ENCODE measurements at places on chromosomes 6 and 20. TPM values are rescaled to one million over a fixed set of nuclear protein-coding genes. Genes with fewer than 3 reads are reported as not detected.

The MCHR2 gene
- total RNA-seq, result 19.1 TPM

DNA sequence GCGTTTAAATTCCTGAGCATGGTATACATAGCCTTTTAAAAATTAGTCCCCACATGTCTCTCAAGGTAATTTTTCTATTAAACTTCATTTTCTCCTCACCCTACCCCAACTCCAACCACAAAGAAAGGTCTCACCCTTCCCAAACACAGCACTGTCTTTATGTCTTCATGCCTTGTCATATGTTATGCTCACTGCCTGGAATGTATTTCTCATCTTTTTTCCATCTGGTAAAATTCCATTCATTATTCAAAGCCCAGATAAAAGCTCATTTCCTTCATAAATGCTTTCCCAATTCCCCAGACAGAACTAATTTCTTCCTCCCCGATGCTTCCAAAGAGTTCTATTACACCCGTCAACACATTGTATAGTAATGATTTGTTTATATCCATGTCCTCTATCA, 302.0 kb downstream of the ALDH8A1 start:
- DNase-seq, result no peak

GRCh38 chr20:59055302-59055701, 12.7 kb upstream of the PRELID3B start:
- DNase-seq, result no peak

- DNase-seq, result no peak
Measured at GRCh38 chr6:137893726-137894125, 26.7 kb downstream of the TNFAIP3 start.

The SLC17A3 gene
- total RNA-seq, result not detected

DNA sequence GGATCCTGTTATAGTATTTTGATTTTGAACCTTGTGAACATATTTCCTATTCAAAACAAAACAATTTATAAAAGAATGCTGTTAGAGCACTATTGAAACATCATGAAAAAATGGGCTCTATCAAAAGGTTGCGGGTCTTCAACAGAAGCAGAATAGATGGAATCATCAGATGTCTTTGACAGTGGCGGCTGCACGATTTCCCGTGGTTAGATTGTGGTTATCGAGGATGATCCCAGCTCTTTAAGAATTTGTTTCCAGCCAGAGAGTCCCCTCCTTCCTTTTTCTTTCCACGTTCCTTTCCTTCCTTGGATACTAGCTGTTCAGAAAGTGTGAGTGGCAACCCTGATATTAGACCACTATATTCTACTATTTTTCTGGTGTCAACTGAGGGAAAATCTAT, 163.4 kb downstream of the FARS2 start:
- DNase-seq, result no peak

DNA sequence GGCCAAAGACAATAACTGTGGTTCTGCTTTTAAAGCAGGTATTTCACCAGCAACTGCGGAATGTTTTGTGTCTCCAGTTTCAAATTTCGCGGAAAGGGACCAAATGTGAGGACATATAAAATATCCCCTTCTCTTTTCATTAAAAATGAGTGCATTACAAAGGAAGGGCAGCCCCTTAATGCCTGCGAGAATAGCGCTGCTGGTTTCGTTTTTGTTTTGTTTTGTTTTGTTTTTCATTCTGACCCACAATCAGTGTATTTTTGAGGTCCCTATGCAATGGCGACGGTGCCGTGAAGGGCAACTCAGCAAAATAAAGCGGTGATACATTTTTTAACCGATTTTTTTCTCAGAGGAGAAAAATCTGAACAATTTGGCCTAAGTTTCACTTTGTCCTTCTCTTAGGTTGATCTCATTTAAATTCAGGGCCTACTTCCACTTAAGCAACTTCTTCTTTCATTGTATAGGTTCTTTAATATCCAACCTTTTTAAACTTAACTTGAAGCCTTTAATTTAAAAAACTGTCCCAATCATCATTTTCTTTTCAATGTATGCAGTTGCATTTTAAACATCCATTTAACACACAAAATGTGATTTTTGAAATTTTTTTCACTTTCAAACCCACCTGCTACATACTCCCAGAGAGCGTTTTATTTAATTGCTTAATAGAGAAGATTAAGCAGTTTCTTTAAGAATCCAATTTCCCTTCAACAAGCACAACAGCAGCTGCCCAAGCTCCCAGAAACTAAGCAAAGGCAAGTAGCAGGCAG, 2.9 kb upstream of the HIVEP2 start:
- DNase-seq, result no peak

The IL17A gene
- total RNA-seq, result not detected

DNA sequence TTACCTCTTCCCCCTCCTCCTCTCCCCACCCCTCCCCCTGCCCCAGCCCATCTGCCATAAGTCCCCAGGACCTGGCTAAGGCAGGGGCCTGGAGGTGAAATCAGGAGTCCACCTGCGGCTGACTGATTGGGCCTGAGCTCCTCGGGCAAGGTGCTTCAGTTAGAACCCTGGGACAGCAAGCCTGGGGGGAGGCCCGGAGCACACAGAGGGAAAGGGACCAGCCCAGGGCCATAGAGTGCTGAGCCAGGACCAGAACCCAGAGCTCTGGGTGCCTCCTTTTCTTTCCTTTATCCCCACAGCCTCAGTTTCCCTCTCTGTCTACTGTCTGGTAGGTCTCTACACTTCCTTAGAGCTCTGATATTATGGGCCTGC, 35.7 kb upstream of the VEGFA start:
- no peak for DNase-seq

- DNase-seq, result no peak
Measured at GRCh38 chr6:105943514-105943913, 142.6 kb upstream of the PRDM1 start.

- no peak for DNase-seq
Measured at GRCh38 chr6:71238351-71238750, 50.3 kb upstream of the OGFRL1 start.

DNA sequence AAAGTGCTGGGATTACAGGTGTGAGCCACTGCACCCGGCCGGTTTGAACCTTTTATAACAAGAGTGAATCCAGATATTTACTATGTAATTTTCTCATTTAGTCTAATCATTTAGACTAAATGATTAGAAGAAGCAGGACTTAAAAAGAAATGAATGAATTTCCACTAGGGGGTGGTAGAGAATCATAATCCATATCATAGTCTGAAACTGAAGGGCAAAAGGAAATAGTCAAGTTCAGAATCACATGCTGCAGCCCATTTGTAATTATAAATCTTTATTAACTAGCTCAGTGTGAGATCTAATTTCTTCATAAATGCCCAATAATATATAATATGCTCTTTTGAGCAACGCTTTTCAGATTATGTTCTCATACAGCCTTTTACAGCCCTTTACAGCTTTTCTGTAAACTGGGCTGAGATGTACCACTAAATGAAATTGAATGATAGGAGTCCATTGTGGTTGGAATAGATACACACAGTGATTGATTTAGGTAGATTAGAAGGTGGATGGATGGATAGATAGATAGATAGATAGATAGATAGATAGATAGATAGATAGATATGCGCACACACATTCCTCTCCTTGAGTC, 31.8 kb downstream of the PSMB9 start:
- no peak for DNase-seq

The CCR6 gene
- total RNA-seq, result not detected

GRCh38 chr20:49768204-49769047, 44.2 kb upstream of the SLC9A8 start:
- no peak for DNase-seq

GRCh38 chr6:141658696-141659095, 474.0 kb upstream of the GJE1 start:
- no peak for DNase-seq

DNA sequence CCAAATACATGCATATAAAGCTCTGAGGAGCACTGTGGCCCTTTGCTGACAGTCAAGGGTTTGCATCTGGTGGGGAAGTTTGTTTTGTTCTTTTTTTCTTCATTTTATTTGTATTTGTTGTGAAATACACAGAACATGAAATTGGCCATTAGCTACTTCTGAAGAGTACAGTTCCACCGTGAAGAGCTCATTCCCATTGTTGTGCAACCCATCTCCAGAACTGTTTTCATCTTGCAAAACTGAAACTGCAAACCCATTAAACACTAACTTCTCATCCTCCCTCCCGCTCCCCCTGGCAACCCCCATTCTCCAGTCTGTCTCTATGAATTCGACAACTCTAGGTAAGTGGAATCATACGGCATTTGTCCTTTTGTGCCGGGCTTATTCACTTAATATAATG, 231.3 kb downstream of the TFAP2C start:
- DNase-seq, result no peak

Measured in dorsolateral prefrontal cortex (tissue), 122 donors.